ENCODE measurements at places on chromosomes 7 and 10. TPM values are rescaled to one million over a fixed set of nuclear protein-coding genes. Genes with fewer than 3 reads are reported as not detected.

- DNase-seq = no peak
Measured at GRCh38 chr10:49596493-49596809, 13.7 kb upstream of the SLC18A3 start.

NME8 gene
- not detected for total RNA-seq

GRCh38 chr7:7984424-7984823, 15.8 kb downstream of the GLCCI1 start:
- no peak for DNase-seq

SLC13A1 gene
- not detected for total RNA-seq

DNA sequence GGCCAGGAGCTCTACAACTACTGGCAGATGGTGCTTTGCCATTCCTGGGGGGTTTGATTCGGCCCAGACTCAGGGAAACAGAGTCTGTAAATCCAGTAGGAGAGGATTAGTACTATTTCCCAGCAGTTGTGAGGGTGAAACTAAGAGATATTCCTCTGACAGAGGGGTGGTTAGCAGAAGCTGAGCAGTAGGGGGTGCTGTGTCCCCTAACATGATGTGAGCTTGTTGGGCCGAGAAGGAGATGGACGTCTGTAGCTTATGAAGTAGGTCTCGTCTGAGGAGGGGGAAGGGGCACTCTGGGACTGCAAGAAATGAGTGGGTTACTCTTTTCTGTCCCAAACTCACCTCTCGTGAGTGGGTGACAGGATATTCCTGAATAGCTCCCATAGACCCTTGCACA, 179.2 kb upstream of the MBL2 start:
- no peak for DNase-seq

GRCh38 chr7:55113760-55114540, 95.1 kb downstream of the EGFR start:
- no peak for DNase-seq

DNA sequence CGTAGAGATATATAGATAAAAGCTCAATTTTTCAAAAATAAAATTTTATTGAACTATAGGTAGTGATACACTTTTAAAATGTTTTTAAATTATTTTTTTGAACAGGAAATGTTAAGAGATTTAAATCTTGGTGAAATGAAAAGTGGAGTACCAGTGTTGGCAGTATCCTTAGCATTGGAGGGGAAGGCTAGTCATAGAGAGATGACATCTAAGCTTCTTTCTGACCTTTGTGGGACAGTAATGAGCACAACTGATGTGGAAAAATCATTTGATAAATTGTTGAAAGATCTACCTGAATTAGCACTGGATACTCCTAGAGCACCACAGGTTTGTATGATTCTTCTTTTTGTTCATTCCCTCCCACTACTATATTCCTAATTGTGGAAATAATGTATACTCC, 15.8 kb downstream of the PDCD4 start:
- no peak for DNase-seq

DNA sequence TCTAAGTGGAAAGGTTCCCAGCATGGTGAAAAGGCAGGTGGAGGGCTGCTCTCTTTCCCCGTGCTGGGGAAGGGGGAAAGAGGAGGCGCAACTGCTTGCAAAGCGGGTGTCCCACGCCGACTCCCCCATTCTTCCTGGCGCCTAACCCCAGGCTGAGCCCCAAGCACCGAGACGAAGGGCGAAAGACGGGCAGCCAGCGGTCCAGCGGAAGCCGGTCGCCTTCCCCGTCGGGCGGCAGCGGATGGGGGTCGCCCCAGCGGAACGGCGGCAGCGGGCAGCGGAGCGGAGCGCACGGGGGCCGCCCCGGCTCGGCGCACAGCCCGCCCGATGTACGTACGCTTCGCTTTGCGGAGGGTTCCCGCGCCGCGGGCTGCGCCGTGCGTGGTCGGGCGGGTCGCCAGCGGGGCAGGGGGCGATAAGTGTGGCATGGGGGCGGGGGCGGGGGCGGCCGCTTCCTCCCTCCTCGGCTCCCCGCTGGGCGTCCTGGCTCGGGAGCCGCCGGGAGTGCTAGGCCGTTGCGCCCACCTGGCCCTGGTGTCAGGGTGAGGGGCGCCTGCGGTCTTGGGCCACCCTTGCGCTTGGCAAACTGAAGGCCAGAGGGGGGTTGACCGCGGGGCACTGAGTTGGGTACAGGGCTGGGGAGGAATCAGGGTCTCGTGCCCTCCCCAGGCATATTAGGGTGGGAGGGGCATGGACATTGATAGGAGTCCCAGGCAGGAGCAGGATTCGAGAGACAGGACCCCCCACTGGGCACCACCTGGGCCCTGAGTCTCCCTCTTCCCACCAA, 35.2 kb upstream of the HSPB1 start:
- no peak for DNase-seq

ABCF2 gene
- 54.0 TPM for total RNA-seq

GRCh38 chr10:17007418-17007770, 122.2 kb downstream of the CUBN start:
- no peak for DNase-seq

DNA sequence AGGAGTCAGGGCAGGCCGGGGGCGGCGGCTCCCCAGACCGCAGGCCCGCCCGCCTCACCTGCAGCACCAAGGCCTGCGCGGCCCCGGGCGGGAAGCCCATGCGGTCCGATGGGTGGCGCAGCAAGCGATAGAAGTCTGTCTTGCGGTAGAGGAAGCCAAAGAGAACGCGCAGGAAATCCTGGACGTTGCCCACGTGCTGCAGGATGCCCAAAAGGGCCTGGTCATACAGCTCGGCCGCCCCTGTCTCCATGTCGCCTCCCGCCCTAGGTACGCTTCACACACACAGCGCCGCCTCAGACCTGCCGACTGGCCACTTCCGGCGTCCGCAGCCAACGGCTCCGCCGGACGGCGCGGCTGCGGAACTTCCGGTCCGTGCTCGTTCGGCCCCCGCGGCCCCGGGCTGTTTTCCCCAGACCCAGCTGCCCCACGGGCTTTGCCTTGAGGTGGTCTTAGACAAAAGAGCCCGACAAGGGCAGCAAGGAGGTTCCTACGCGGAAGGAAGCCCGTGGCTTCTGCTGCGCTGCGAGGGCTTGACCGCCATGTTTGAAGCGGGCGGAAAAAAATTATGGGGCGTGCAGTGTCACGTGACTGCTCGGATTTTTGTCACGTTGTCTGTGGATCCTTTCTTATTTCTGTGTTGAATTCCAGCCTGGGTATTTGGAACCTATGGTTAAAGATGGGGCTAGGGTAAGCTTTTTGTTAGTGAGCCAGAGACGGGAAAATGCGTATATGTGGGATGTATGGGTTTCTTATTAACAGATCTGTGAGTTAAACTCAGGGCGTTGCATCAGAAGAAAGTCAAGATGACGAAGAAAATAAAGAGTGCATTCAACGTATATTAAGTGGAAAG, at the start of gene NUDCD3:
TSS of gene NUDCD3 (minus strand) at position 308 of the 850 bp plus-strand sequence. CDS start at position 250, 58 bp downstream.
- peak; percentile 82 for DNase-seq

DNA sequence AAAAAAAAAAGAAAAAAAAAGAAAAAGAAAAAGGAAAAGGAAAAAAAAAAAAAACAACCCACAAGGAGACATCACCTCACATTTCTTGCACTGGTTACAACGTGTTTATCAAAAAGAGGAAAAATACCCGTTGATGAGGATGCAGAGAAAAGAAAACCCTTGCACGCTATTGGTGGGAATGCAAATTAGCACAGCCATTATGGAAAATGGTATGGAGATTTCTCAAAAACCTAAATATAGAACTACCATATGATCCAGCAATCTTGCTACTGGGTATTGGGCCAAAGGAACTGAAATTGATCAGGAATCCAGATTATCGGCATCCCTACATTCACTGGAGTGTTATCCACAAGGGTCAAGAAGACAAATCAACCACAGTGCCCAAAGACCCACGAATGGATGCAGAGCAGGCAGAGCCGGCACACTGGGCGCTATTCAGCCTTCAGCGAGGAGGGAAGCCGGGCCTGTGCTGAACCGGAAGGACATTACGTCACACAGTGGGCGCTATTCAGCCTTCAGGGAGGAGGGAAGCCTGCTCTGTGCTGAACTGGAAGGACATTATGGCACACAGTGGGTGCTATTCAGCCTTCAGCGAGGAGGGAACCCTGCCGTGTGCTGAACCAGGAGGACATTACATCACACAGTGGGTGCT, 258.7 kb downstream of the ZMYND11 start:
- DNase-seq = no peak

- DNase-seq = no peak
Measured at GRCh38 chr10:124722798-124723783, 21.1 kb downstream of the FAM53B start.

Measured in dorsolateral prefrontal cortex (tissue), 122 donors.